Mesendoderm (in vitro differentiated cells): ENCODE measurements at places on chromosomes 2 and 18.

DNA sequence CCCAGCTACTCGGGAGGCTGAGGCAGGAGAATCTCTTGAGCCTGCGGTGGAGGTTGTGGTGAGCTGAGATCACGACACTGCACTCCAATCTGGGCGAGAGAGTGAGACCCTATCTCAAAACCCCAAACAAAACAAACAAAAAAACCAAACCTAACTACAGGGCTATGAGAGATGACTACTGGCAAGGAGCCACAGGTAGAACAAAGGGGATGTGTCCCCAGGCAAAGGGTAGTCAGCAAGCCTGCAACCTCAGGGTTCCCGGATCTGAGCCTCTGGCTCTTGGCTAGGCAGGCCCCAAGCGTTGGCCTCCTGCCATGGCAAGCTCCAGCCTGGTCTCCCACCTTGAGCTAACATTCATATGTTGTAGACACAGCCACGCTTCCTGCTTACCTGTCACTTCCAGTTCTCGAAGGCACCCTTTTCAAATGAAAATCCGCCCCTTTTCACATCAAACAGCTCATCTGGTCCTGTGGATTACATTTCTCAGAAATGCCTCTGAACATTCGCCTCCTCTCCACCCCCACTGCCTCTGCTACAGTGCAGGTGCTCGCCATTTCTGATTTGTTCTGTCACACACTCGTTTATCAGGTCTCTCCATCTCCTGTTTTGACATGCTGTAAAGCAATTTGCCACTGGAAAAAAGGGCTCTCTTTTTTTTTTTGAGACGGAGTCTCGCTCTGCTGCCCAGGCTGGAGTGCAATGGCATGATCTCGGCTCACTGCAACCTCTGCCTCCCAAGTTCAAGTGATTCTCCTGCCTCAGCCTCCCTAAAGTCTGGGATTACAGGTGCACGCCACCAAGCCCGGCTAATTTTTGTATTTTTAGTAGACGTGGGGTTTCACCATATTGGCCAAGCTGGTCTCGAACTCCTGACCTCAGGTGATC is 13.1 kb upstream of the ACTR3 start:
- DNase-seq, result peak; percentile 57
- no peak overlapping the region for H3K4me3 ChIP-seq
- no peaks in the 10 kb centered on the region for H3K27me3 ChIP-seq
- H3K36me3 ChIP-seq, result no peaks in the 10 kb centered on the region
- H3K4me1 ChIP-seq, result no peaks in the 10 kb centered on the region

DNA sequence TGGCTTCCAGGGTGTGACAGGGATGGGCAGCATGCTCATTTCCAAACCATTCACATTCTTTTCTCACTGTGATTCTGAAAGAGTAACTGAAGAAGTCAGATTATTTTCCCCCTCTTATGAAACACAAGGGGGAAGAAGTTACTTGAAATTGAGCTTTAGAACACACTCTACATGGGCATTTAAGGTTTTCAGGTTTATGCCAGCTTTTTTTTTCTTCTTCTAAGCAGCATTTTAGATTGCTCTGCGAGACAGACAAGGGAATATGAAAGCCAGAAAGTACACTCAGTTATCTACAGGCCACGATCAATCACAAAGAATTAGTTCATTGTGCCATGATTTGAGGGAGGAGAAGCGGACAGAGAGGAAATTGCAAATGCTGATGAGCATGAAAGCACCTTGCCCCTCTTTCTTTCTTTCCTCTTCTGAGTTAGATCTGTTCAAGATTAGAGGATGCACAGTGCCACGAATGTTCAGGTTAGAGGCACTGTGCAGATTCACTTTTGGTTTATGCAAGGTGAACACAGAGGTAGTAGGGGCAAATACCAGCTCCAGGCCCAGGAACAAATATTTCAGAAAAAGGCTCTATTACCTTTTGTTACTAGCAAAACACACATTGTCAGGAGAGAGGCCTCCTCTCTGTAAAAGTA is 49.2 kb downstream of the CXCR4 start:
- no peak for DNase-seq
- no peaks in the 10 kb centered on the region for H3K36me3 ChIP-seq
- no peak overlapping the region for H3K4me3 ChIP-seq
- peaks cover 3% of the 10 kb centered on the region for H3K4me1 ChIP-seq

- no peaks in the 10 kb centered on the region for H3K27me3 ChIP-seq
- no peak overlapping the region for H3K27ac ChIP-seq
- H3K36me3 ChIP-seq, result no peaks in the 10 kb centered on the region
- no peak for DNase-seq
- H3K4me3 ChIP-seq, result no peak overlapping the region
Measured at GRCh38 chr2:179272406-179273192, 8.0 kb upstream of the SESTD1 start.

DNA sequence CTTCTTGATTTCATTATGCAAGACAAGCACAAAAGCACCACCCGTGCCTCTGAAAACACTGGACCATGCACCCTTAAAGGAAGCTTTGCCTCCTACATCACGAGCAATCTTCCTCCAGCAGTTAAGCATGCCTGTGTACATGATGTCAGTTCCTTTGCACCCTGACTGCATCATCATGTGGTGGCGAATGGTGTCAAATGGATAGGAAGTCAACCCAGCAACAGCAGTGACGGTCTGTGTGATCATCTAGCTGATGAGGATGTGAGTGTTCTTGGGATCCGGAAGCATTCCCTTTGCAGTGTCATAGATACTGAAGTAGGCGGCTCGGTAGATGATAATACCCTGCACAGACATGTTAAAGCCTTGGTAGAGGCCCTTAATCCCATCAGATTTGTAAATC is 240.7 kb upstream of the FAM98A start:
- H3K27ac ChIP-seq, result no peak overlapping the region
- H3K27me3 ChIP-seq, result no peaks in the 10 kb centered on the region
- DNase-seq, result no peak
- H3K4me3 ChIP-seq, result no peak overlapping the region

- peak; percentile 61 for DNase-seq
- H3K27me3 ChIP-seq, result no peaks in the 10 kb centered on the region
- H3K4me3 ChIP-seq, result no peak overlapping the region
- H3K27ac ChIP-seq, result no peak overlapping the region
- H3K36me3 ChIP-seq, result no peaks in the 10 kb centered on the region
Measured at GRCh38 chr2:109736177-109736827, 57.8 kb upstream of the RGPD5 start.

- no peak overlapping the region for H3K27ac ChIP-seq
- DNase-seq, result peak; percentile 61
- no peaks in the 10 kb centered on the region for H3K36me3 ChIP-seq
- no peaks in the 10 kb centered on the region for H3K27me3 ChIP-seq
Measured at GRCh38 chr2:46487667-46488335, 8.4 kb downstream of the TMEM247 start.

DNA sequence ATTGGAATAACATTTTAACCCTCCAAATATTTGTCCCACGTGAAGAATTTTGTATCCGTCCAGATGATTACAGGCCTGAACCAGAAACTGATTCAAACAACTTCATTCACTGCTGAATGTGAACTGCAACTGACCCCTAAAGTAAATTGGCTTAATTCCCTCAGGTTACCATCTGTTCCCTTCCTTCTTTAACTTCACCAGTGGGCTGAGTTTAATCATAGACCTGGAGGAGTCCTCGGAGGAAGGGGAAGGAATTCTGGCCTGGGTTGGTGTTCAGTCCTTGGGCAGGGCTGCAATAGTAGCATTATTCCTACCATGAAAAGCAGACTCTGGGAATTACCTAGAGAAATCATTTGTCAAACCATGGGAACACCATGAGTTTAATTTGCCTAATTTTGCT is 207.4 kb downstream of the TMEM247 start:
- no peaks in the 10 kb centered on the region for H3K27me3 ChIP-seq
- no peaks in the 10 kb centered on the region for H3K4me1 ChIP-seq
- DNase-seq, result no peak
- no peak overlapping the region for H3K4me3 ChIP-seq
- no peak overlapping the region for H3K27ac ChIP-seq

- no peaks in the 10 kb centered on the region for H3K36me3 ChIP-seq
- H3K27me3 ChIP-seq, result no peaks in the 10 kb centered on the region
- H3K4me3 ChIP-seq, result no peak overlapping the region
- peaks cover 3% of the 10 kb centered on the region for H3K4me1 ChIP-seq
Measured at GRCh38 chr2:54503828-54504227, 47.7 kb downstream of the SPTBN1 start.

DNA sequence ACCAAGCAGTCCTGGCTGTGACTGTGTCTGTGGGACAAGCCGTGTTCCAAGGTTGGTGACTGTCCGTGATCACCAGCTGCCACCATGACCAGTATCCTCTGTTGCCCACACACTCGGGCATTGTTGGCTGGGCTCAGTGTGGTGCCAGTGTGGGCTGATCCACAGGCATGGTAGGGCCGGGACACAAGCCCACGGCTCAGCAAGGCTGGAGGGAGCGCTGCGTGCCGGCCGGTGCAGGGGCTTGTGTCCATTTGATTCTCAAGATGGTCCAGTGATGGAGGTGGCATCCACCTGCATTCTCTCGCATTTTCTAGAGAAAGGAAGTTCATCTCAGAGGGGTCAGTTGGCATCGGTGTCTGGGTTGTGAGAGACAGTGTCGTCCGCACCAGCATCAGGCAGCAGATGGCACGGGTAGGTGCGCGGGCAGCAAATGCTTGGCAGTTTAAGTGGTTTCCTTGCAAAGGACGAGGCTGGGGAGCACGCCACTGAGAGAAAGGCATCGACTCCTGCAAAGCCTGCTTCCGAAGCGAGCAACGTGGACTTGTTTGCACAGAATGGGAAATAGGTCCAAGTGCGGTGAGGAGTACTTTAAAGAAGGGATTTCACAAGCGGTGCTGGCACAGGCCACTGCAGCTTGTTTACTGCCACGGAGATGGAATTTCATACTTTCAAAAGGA is 20.9 kb downstream of the TWIST2 start:
- no peak for DNase-seq
- H3K27me3 ChIP-seq, result no peaks in the 10 kb centered on the region
- H3K36me3 ChIP-seq, result no peaks in the 10 kb centered on the region
- peaks cover 3% of the 10 kb centered on the region for H3K4me1 ChIP-seq
- H3K27ac ChIP-seq, result no peak overlapping the region
- H3K4me3 ChIP-seq, result no peak overlapping the region

GRCh38 chr18:76462326-76462694 is 32.7 kb downstream of the ZNF516 start:
- H3K27me3 ChIP-seq, result no peaks in the 10 kb centered on the region
- H3K4me1 ChIP-seq, result no peaks in the 10 kb centered on the region
- H3K36me3 ChIP-seq, result no peaks in the 10 kb centered on the region
- H3K4me3 ChIP-seq, result no peak overlapping the region
- no peak for DNase-seq

- DNase-seq, result no peak
- H3K27me3 ChIP-seq, result no peaks in the 10 kb centered on the region
- H3K36me3 ChIP-seq, result no peaks in the 10 kb centered on the region
- no peak overlapping the region for H3K4me3 ChIP-seq
- no peak overlapping the region for H3K27ac ChIP-seq
- peaks cover 2% of the 10 kb centered on the region for H3K4me1 ChIP-seq
Measured at GRCh38 chr2:120204022-120204405, 19.2 kb downstream of the TMEM185B start.

DNA sequence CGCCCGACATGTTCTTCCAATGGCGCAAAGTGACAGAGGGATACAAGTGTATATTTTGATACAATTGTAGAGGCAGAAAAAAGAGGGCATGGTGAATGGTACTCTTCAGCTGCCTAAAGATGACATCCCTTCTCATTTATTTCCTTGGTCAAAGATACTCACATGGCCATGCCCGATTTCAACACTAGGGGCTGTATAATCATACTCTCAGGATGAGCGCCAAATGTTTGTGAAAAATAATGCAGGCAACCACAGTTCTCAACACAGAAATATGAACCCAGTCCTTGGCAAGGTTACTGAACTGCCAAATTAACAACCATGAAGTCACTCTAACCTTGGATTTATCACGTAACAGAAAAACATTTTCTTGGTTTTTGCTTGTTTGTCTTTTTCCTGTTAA is 204.4 kb downstream of the CCDC102B start:
- no peaks in the 10 kb centered on the region for H3K36me3 ChIP-seq

GRCh38 chr2:214830794-214831346 is 21.4 kb upstream of the BARD1 start:
- H3K27ac ChIP-seq, result no peak overlapping the region
- no peaks in the 10 kb centered on the region for H3K36me3 ChIP-seq

- H3K4me1 ChIP-seq, result no peaks in the 10 kb centered on the region
- H3K4me3 ChIP-seq, result no peak overlapping the region
- DNase-seq, result no peak
- H3K27ac ChIP-seq, result no peak overlapping the region
- no peaks in the 10 kb centered on the region for H3K27me3 ChIP-seq
Measured at GRCh38 chr2:12417786-12418185, 298.9 kb upstream of the TRIB2 start.

GRCh38 chr18:71028285-71028762 is 739.5 kb downstream of the SOCS6 start:
- H3K27me3 ChIP-seq, result no peaks in the 10 kb centered on the region
- no peak overlapping the region for H3K4me3 ChIP-seq
- H3K4me1 ChIP-seq, result no peaks in the 10 kb centered on the region
- H3K27ac ChIP-seq, result no peak overlapping the region
- H3K36me3 ChIP-seq, result no peaks in the 10 kb centered on the region

DNA sequence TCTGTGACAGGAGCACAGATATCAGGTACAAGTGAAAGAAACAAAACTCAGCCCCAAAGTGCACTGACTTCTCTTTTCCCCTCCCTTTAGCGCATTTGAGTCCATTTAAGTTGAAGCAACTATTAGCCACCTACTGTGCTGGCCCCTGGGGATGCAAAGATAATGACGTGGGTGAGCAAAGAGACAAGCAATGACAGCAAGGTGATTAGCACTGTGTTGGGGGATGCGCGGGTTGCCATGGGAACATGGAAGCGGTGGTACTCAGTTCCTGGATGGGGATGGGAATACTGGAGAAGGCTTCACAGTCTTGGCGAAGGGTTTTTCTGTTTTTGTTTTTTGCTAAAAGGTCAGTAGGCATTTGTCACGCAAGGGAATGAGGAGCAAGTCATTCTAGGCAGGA is 205.8 kb downstream of the LDLRAD4 start:
- no peaks in the 10 kb centered on the region for H3K27me3 ChIP-seq
- DNase-seq, result peak; percentile 10
- peaks cover 4% of the 10 kb centered on the region for H3K4me1 ChIP-seq
- no peak overlapping the region for H3K4me3 ChIP-seq
- H3K27ac ChIP-seq, result no peak overlapping the region
